ENCODE measurements at places on chromosomes 3 and 15. TPM values are rescaled to one million over a fixed set of nuclear protein-coding genes. Genes with fewer than 3 reads are reported as not detected.

GRCh38 chr15:49827311-49827710 is 206.5 kb downstream of the DTWD1 start:
- no peak for DNase-seq

GRCh38 chr3:67783281-67784250 is 129.2 kb upstream of the SUCLG2 start:
- no peak for DNase-seq

- DNase-seq = peak; percentile 46
Observed at GRCh38 chr3:72274493-72275330, 489.8 kb upstream of the PROK2 start.

Gene VEPH1
- total RNA-seq = not detected

Gene IL12A
- total RNA-seq = 0.17 TPM

- DNase-seq = no peak
Observed at GRCh38 chr15:62758126-62758951, 284.2 kb upstream of the TPM1 start.

Gene GALNT15
- total RNA-seq = not detected

Gene MEGF11
- not detected for total RNA-seq

Gene TTC21A
- total RNA-seq = 5.1 TPM

GRCh38 chr3:155972885-155973584 is 102.6 kb downstream of the GMPS start:
- DNase-seq = no peak

GRCh38 chr3:94162700-94163099 is 99.8 kb downstream of the NSUN3 start:
- DNase-seq = no peak

Gene ZNF385D
- not detected for total RNA-seq

Gene PAK6
- total RNA-seq = 0.35 TPM

GRCh38 chr15:61382927-61383326 is 153.8 kb upstream of the RORA start:
- DNase-seq = no peak

DNA sequence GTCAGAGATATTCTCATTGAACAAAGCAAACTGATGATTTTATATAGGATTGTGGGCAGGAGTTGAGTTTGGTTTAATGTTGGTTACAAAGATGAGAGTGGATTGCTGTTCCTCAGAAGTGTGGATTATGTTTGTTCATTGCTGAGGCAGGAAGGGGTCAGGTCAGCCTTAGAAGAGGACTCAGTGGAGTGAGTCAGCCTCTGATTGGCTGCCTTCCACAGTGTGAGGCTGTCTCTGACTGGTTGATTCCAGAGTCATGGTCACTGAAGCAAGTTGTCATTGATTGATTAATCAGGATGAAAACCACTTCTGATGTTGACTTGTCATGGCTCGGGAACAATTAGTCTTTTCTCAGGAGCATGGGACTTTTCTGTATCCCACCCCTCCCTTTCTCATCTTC is 36.2 kb downstream of the KBTBD12 start:
- no peak for DNase-seq
